ENCODE measurements at places on chromosomes 11 and 22.

GRCh38 chr11:11611381-11611780 lies 10.4 kb downstream of the GALNT18 start:
- H3K27me3 ChIP-seq = no peaks in the 10 kb centered on the region
- peaks cover 5% of the 10 kb centered on the region for H3K4me1 ChIP-seq
- H3K4me3 ChIP-seq = no peak overlapping the region
- H3K27ac ChIP-seq = no peak overlapping the region
- DNase-seq = no peak

- DNase-seq = no peak
- H3K4me3 ChIP-seq = no peak overlapping the region
- H3K36me3 ChIP-seq = no peaks in the 10 kb centered on the region
- H3K27me3 ChIP-seq = 0 out of 2 replicates have a peak, but pooled peaks cover 3% of the 10 kb centered on the region
- H3K27ac ChIP-seq = no peak overlapping the region
- peaks cover 2% of the 10 kb centered on the region for H3K4me1 ChIP-seq
Observed at GRCh38 chr11:134819041-134819440, 407.0 kb upstream of the B3GAT1 start.

GRCh38 chr22:47593911-47594311 lies 831.5 kb downstream of the TBC1D22A start:
- H3K27me3 ChIP-seq = no peaks in the 10 kb centered on the region
- no peak for DNase-seq
- no peaks in the 10 kb centered on the region for H3K4me1 ChIP-seq
- no peak overlapping the region for H3K27ac ChIP-seq

- DNase-seq = no peak
- H3K36me3 ChIP-seq = no peaks in the 10 kb centered on the region
- H3K4me1 ChIP-seq = no peaks in the 10 kb centered on the region
- no peak overlapping the region for H3K27ac ChIP-seq
Observed at GRCh38 chr11:26478710-26479109, 93.4 kb downstream of the MUC15 start.

DNA sequence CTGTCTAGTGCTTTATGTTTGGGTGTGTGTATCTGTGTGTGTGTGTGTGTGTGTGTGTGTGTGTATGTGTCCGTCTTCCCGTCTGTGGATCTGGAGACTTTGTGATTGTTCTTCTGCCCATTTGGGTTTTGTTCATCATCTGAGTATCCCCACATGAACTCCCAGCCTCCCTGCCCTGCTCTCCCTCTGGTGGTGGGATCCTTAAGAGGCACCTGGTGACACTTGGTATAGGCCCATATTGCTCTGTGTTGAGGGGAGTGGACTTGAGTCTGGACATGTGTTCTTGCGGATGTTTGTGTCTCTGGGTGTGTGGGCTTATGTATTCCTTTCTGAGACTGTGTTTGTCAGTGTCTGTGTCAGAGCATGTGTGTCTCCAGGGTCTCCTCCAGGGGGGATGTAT lies 15.3 kb downstream of the RCOR2 start:
- peaks cover 10% of the 10 kb centered on the region for H3K4me1 ChIP-seq
- H3K36me3 ChIP-seq = peaks cover 74% of the 10 kb centered on the region
- no peak overlapping the region for H3K27ac ChIP-seq
- no peaks in the 10 kb centered on the region for H3K27me3 ChIP-seq

GRCh38 chr11:34975482-34975881 lies 59.1 kb downstream of the PDHX start:
- H3K4me3 ChIP-seq = no peak overlapping the region
- DNase-seq = no peak
- H3K4me1 ChIP-seq = no peaks in the 10 kb centered on the region

DNA sequence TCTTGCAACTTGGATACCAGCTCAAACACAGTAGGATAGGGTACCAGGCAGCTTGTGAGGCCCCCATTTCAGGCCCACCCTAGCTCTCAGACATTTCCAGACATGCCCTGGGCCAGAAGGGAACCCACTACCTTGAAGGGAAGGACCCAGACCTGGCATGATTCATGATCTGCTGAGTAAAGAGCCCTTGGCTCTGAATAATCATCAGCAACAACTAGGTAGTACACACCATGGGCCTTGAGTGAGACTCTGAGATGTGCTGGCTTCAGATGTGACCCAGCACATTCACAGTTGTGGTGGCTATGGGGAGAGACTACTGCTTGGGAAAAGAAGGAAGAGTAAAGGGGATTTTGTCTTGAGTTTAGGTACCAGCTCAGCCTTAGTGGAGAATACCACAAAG lies 23.6 kb downstream of the JRKL start:
- no peaks in the 10 kb centered on the region for H3K4me1 ChIP-seq
- no peaks in the 10 kb centered on the region for H3K36me3 ChIP-seq
- H3K27ac ChIP-seq = no peak overlapping the region
- H3K27me3 ChIP-seq = no peaks in the 10 kb centered on the region

GRCh38 chr11:71212871-71213559 lies 39.4 kb downstream of the SHANK2 start:
- H3K27me3 ChIP-seq = no peaks in the 10 kb centered on the region
- no peak overlapping the region for H3K27ac ChIP-seq
- H3K36me3 ChIP-seq = no peaks in the 10 kb centered on the region
- H3K4me3 ChIP-seq = no peak overlapping the region
- H3K4me1 ChIP-seq = no peaks in the 10 kb centered on the region
- DNase-seq = no peak

GRCh38 chr11:20327377-20327935 lies 36.1 kb upstream of the HTATIP2 start:
- H3K4me3 ChIP-seq = no peak overlapping the region
- no peaks in the 10 kb centered on the region for H3K36me3 ChIP-seq
- H3K27me3 ChIP-seq = no peaks in the 10 kb centered on the region
- DNase-seq = no peak
- no peak overlapping the region for H3K27ac ChIP-seq

Measured in H1 (cell line).